ENCODE measurements at places on chromosomes 5 and 9.

DNA sequence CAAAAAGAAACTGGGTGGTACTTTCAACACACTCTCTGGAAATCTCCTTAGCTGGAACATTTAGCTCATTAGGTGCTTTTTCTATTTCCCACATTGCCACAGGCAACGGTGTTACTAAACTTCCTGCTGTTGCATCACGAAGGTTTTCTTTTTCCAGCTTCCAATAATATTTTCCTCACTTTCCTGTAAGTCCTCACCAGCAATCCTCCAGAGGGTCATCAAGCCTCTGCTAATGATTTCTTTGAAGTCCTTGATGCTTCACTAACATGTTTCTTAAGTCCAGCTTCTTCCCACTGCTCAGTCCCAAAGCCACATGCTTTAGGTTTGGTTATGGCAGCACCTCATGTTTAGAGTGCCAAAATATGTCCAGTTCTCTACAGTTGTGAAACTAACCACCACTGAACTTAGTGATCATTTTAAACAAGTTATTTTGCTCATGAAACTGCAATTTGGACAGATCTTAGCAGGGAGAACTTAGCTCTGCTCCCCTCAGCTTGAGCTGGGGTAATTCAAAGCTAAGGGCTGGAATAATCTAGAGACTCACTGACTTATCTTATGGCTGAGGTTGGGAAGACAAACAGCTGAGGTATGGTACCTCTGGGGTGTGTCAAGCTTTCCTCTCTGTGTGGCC lies 39.9 kb upstream of the RETREG1 start:
- DNase-seq: no peak

- peak; percentile 35 for DNase-seq
Observed at GRCh38 chr9:124126648-124127646, 115.4 kb downstream of the LHX2 start.

DNA sequence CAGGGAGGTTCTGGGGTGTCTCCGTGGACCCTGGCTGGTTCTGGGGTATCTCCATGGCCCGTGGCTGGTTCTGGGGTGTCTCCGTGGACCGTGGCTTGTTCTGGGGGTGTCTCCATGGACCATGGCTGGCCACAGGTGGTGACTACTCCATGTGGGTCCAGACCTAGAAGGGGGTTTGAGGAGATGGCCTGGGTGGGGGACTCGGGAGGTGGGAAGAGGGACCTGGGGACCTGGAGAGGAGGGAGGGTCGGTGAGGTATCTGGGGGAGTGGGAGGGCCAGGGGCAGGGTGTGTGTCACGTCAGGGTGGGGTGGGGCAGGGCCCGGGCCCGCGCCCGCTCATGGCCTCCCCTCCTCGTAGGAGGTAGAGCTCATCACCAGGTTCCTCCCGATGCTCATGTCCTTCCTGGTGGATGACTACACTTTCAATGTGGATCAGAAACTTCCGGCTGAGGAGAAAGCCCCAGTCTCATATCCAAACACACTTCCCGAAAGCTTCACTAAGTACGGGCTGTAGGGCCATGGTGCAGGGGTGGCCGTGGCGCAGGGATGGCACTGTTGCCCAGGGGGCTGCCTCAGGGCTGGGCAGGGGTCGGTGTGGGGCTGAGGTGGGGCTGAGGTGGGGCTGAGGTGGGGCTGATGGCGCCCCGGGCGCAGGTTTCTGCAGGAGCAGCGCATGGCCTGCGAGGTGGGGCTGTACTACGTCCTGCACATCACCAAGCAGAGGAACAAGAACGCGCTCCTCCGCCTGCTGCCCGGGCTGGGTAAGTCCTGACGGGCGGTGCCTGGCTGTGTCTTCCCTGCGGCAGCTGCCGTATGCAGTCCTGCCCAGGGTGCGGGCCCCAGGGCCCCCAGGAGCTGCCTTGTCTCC lies 10.7 kb upstream of the TOR4A start:
- no peak for DNase-seq

- DNase-seq: no peak
Observed at GRCh38 chr5:140348104-140348503, 1.7 kb upstream of the HBEGF start.
